Activated CD4-positive, alpha-beta memory T cell treated with anti-CD3 and anti-CD28 coated beads for 36 hours (primary cell): ENCODE measurements at places on chromosomes 3 and 15. TPM values are rescaled to one million over a fixed set of nuclear protein-coding genes. Genes with fewer than 3 reads are reported as not detected.

- H3K27me3 ChIP-seq: peaks cover 6% of the 10 kb centered on the region
- no peak for DNase-seq
- no peak overlapping the region for H3K27ac ChIP-seq
- no peaks in the 10 kb centered on the region for H3K4me1 ChIP-seq
- no peak overlapping the region for H3K4me3 ChIP-seq
- H3K36me3 ChIP-seq: no peaks in the 10 kb centered on the region
These were observed 30.4 kb downstream of the RORA start for GRCh38 chr15:61198722-61199121.

The FBXO40 gene
- total RNA-seq: not detected

The CKMT1B gene
- total RNA-seq: not detected

The SCAMP5 gene
- total RNA-seq: 0.33 TPM

- H3K36me3 ChIP-seq: no peaks in the 10 kb centered on the region
- H3K4me1 ChIP-seq: no peaks in the 10 kb centered on the region
- no peak overlapping the region for H3K4me3 ChIP-seq
These were observed 25.5 kb upstream of the RASGRF1 start for GRCh38 chr15:79115986-79116665.

The ROBO1 gene
- not detected for total RNA-seq

DNA sequence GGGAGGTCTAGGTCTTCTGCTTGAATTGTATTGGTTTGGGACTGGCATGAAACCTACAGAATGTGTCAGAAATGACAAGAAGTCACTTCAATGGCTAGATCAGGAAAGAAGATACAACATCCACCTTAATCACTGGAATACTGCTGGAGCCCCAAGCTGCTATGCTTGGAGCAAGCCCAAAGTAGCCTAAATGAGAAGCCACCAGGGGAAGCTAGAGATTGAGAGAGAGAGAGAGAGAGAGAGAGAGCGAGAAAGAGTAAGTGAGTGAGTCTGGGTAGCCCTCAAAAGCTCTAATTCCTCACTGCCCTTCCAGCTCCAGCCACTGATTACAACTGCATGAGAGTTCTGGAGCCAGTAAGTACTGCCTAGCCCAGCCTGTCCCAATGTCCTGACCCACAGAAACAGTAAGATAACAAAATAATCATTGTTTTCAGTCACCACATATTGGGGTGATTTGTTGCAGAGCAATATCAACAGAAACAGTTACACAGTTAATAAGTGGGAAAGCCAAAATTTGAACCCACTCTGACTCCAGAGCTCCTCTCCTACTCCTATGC is 529.2 kb upstream of the GOLIM4 start:
- H3K27me3 ChIP-seq: no peaks in the 10 kb centered on the region
- no peaks in the 10 kb centered on the region for H3K4me1 ChIP-seq
- H3K4me3 ChIP-seq: no peak overlapping the region
- H3K36me3 ChIP-seq: no peaks in the 10 kb centered on the region
- DNase-seq: no peak
- H3K27ac ChIP-seq: no peak overlapping the region

DNA sequence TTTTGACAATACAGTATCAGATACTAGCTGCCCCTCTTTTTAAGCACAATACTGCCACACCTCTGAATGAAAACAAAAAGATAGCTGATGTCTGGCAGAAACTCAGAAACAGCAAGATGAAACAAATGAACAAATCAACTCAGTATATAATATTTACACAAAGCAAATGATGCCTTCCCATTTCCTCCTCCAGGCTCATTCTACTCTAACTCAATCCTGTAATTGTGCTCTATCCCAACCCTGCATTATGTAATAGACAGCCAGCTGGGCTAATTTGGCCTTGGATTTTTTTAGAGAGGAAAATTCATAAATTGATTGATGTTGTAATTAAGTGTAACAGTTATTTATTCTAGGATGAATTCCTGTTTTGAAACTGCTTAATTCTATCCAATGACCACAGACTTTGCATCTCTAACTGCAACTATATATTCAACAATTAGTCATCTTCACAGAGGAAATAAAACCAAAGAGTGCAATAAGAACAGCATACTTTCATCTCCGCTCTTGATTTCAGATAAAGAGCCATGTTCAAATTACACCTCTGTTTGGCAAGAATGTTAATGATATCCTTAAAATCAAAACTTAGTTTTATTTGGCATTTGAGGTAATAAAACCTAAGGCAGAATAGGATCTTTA is 6.1 kb downstream of the ATG3 start:
- no peak for DNase-seq
- no peak overlapping the region for H3K27ac ChIP-seq
- H3K4me1 ChIP-seq: peaks cover 48% of the 10 kb centered on the region

The MAGEL2 gene
- total RNA-seq: not detected

- peaks cover 10% of the 10 kb centered on the region for H3K36me3 ChIP-seq
- DNase-seq: peak; percentile 34
- H3K27me3 ChIP-seq: no peaks in the 10 kb centered on the region
- H3K4me1 ChIP-seq: peaks cover 5% of the 10 kb centered on the region
- H3K27ac ChIP-seq: no peak overlapping the region
These were observed 285.1 kb upstream of the MANF start for GRCh38 chr3:51099794-51100535.

The NAALADL2 gene
- total RNA-seq: not detected

The KLF15 gene
- total RNA-seq: 0.40 TPM

The COL8A1 gene
- not detected for total RNA-seq

GRCh38 chr15:91209726-91210125 is 109.7 kb downstream of the SV2B start:
- no peak overlapping the region for H3K27ac ChIP-seq
- no peak for DNase-seq
- no peaks in the 10 kb centered on the region for H3K4me1 ChIP-seq
- H3K36me3 ChIP-seq: no peaks in the 10 kb centered on the region
- no peak overlapping the region for H3K4me3 ChIP-seq

DNA sequence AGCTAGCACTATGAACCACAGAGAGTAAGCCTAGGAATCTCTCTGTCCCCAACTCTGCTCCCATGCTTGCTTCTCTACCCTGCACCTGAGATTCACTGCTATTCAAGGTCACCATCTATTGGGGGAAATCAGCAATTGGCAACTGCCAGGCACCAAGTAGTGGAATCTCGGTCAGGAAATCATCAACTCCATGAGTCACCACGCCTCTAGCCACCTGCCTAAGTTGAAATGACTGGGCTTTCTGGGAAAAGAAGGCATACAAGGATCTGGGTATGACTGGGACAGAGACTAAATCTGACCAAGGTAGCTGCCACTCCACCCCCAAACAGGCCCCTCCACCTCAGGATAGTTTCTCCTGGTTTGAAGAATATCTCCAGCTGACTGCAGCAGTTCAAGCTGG is 464.1 kb upstream of the CBLB start:
- peak overlapping the region; percentile 87 for H3K27ac ChIP-seq
- peaks cover 4% of the 10 kb centered on the region for H3K36me3 ChIP-seq
- H3K4me1 ChIP-seq: peaks cover 69% of the 10 kb centered on the region
- H3K27me3 ChIP-seq: no peaks in the 10 kb centered on the region

The IQCF5 gene
- total RNA-seq: not detected

The PHLDB2 gene
- total RNA-seq: 2.1 TPM
